ENCODE measurements at places on chromosomes 2 and 18. TPM values are rescaled to one million over a fixed set of nuclear protein-coding genes. Genes with fewer than 3 reads are reported as not detected.

LINC00305 gene
- total RNA-seq, result not detected

FRZB gene
- not detected for total RNA-seq

APCDD1 gene
- total RNA-seq, result not detected

CHPF gene
- total RNA-seq, result 137 TPM

IL1A gene
- not detected for total RNA-seq

ALPI gene
- not detected for total RNA-seq

DSEL gene
- 85.6 TPM for total RNA-seq

DCC gene
- total RNA-seq, result not detected

CPO gene
- not detected for total RNA-seq

TRIM43 gene
- total RNA-seq, result not detected

NT5C1B gene
- not detected for total RNA-seq

DNA sequence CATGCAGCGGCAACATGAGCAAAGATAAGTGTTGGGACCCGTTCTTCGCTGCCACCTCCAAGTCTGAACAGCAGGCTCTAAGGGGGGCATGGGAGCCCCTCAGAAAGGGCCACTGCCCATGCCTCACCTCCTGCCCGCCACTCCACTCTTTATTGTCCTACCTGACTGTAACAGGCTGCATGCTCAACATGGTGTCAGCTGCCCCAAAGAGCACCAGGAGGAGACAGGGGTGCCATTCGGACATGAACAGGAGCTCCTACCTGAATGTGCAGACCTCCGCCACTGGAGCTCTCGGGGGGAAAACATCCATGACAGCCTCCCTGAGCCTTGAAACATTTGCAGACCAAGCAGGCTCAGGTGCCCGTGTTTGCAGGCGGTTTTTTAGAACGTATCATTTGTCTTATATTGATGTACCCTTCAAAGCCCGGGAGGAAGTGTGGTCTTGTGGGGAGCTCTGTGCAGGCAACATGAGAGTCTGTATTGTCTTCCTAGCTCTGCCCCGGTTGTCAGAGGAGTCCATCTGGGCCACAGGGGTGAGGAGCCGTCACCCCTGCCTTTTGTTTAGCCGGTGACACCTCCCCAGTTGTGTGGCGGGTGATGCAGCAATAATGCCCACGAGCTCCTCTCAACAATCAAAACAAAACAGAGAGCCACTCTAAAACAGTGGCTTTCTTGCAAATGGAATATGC is 35.1 kb upstream of the CD8A start:
- no peaks in the 10 kb centered on the region for H3K4me1 ChIP-seq
- H3K27ac ChIP-seq, result no peak overlapping the region
- DNase-seq, result no peak

GRCh38 chr2:210606001-210606400 is 49.6 kb downstream of the CPS1 start:
- no peaks in the 10 kb centered on the region for H3K36me3 ChIP-seq
- no peak for DNase-seq
- no peaks in the 10 kb centered on the region for H3K4me1 ChIP-seq

DNA sequence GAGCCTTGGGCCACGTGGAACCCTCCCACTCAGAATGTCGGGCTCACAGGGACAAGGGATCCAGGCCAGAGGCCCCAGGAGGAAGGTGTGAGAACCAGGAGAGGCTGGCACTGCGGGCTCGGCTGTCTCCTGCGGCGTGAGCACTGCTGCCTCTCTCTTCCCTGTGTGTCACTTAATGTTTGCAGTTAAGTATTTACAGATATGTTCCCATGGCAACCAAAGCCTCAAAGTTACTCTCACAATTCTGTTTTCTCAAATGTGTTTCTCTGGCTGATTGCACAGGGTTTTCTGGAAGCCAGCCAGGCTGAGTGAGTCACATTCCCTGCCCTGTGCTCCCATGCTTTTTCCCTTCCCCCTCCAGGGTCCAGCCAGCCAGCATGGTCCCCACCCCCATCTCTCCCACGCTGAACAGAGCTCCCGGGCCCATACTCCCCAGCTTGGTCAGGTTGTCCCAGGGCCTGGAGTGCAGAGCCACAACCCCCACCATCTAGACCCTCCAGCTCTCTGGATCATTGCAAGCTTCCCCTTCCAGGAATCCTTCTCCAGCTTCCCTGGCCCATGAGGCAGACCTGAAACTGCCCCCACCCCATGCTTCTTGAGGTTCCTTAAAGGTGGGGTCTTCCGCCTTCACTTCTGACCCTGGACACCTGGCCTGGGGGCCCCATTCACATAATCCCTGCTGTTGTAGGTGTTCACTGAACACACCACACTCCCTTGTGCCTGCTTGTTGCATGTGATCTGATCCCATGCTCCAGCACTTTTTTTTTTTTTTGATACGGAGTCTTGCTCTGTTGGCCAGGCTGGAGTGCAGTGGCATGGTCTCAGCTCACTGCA is 265.9 kb downstream of the CELF4 start:
- DNase-seq, result peak; percentile 96
- peak overlapping the region; percentile 88 for H3K27ac ChIP-seq
- peak overlapping the region; percentile 20 for H3K4me3 ChIP-seq
- H3K27me3 ChIP-seq, result peaks cover 43% of the 10 kb centered on the region
- peaks cover 10% of the 10 kb centered on the region for H3K4me1 ChIP-seq
- H3K36me3 ChIP-seq, result no peaks in the 10 kb centered on the region

DNA sequence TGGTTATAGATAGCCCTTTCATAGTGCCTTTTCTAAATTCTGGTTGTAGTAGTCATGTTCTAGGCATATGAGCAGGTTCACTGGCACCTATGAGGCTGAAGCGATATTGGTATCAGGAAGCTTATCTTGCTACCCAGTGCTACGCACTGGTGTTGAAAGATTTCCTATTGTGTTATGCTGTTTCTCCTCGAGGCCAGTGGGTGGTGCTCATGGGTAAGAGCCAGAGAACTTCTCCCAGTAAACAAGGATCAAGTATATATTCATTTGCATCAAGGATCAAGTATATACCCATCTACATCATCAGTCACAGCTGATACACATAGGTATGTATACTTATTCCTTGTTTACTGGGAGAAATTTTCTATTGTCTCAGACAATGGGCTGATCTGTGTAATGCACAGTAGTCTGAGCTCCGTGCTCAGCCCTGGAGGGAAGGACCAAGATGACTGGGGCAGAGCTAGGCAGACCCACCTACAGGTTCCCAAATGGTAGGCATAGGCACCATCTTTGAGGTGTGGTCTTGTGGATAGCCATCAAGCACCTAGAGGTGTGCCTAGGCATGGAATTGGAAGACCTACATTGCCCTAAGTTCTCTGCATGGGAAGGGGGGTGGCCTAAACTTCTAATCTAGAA is 101.2 kb upstream of the GALNT13 start:
- no peak for DNase-seq
- no peak overlapping the region for H3K27ac ChIP-seq
- no peaks in the 10 kb centered on the region for H3K27me3 ChIP-seq
- H3K4me3 ChIP-seq, result no peak overlapping the region
- no peaks in the 10 kb centered on the region for H3K4me1 ChIP-seq
- no peaks in the 10 kb centered on the region for H3K36me3 ChIP-seq

- H3K4me1 ChIP-seq, result peaks cover 52% of the 10 kb centered on the region
- H3K27ac ChIP-seq, result peak overlapping the region; percentile 55
- no peaks in the 10 kb centered on the region for H3K27me3 ChIP-seq
These were observed 479 bp downstream of the SCN9A start for GRCh38 chr2:166375195-166375735.

- no peaks in the 10 kb centered on the region for H3K36me3 ChIP-seq
- peak overlapping the region; percentile 24 for H3K27ac ChIP-seq
- peak; percentile 19 for DNase-seq
- no peaks in the 10 kb centered on the region for H3K27me3 ChIP-seq
These were observed 71.2 kb upstream of the COL3A1 start for GRCh38 chr2:188902901-188903491.

DNA sequence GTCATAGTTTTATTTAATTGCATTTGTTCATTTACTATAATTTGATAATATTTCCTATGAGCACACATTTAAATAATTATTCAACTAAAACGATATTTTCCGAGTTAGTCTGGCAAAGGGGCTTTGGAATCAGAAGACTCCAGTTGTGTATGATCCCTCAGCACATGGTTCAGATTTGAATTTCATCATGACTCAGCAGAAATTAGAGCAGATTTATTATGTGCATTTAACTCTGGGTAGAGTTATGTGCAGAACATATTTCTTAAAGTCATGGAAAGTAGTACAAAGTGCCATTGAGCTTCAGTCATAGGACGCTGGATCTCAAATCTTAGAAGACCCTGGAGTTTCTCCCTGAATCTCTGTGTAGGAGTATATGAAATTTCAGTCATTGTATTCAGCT is 106.7 kb downstream of the ADCYAP1 start:
- H3K36me3 ChIP-seq, result no peaks in the 10 kb centered on the region
- H3K4me3 ChIP-seq, result no peak overlapping the region
- DNase-seq, result no peak
- peaks cover 2% of the 10 kb centered on the region for H3K27me3 ChIP-seq
- peaks cover 8% of the 10 kb centered on the region for H3K4me1 ChIP-seq

DNA sequence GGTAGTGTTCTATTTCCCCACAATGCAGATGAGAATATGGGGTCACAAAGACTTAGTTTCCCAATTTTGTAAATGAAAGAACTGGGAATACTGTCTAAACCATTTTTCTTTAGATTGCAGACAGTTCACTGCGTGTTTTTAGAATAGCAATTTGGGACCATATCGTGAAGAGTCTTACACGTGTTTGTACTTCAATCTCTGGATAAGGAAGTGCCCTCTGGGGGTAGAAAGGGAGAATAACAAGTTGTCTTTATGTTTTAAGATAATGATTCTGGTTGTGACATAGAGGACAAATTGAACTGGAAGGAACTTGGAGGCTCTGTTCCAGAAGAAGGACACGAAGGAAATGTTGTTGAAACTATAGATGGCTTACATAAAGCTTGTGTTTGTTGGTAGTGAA is 457.7 kb downstream of the CBLN2 start:
- H3K4me3 ChIP-seq, result no peak overlapping the region
- no peaks in the 10 kb centered on the region for H3K27me3 ChIP-seq
- H3K27ac ChIP-seq, result no peak overlapping the region
- no peak for DNase-seq
- no peaks in the 10 kb centered on the region for H3K36me3 ChIP-seq

DNA sequence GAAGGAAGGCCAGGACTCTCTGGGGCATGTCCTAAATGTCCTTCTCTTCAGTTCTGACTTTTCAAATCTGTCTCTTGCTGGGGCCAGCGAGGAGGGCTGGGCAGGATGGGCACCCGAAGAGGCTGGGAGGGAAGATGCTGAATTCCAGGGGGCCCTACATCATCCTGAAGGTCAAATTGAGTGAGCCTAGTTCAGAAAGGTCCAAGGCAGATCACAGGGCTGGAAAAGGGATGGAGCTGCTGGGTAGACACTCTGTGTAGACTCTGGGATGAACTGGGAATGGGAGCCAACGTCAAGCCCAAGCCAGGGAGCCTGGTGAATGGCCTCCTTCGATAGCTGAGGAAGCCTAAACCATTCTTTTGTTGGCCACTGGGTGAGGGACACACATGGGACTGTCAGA is 133.1 kb downstream of the MYCN start:
- H3K4me3 ChIP-seq, result no peak overlapping the region
- H3K27me3 ChIP-seq, result no peaks in the 10 kb centered on the region
- H3K4me1 ChIP-seq, result no peaks in the 10 kb centered on the region
- no peak for DNase-seq
- no peaks in the 10 kb centered on the region for H3K36me3 ChIP-seq

DNA sequence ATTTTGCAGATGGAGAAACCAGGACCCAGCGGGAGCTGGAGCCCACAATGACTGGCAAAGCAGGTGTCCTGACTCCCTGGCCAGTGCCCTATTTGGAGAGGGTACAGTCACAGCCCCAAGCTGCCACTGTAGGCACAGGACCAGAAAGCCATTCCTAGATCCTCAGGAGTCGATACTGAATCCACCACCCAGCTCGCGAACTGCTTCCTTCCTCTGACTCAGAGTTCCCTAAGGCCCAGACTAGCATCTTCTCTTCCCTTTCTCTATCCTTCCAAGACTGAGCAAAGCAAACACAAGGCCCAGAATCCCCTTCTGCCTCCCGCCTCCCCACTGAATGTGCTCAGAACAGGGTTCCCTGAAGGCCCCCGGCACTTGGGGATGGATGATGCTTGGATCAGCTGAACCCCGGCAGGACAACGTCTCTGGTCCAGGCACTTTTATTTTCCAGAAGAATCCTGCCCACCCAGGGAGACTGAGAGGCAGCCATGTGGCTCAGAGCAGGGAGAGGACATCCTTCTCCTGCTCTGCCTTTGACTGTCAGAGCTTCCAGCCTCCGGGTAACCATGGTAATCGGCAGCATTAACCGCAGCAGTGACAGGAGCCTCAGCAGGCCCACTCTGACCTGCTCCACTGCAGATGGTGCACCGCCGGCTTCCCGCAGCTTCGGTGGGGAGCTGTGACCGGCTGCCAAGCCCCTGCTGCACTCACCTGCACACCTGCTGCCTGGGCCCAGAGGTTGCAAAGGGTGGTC is 34.8 kb upstream of the KLHL29 start:
- no peaks in the 10 kb centered on the region for H3K36me3 ChIP-seq
- DNase-seq, result no peak
- peaks cover 18% of the 10 kb centered on the region for H3K27me3 ChIP-seq
- no peaks in the 10 kb centered on the region for H3K4me1 ChIP-seq

GRCh38 chr2:70255637-70256314 is 2.2 kb upstream of the PCYOX1 start:
- no peak overlapping the region for H3K4me3 ChIP-seq
- no peaks in the 10 kb centered on the region for H3K27me3 ChIP-seq
- DNase-seq, result no peak
- no peak overlapping the region for H3K27ac ChIP-seq
- H3K36me3 ChIP-seq, result no peaks in the 10 kb centered on the region

GRCh38 chr2:110858993-110859701 is 126.8 kb downstream of the ACOXL start:
- DNase-seq, result no peak
- peaks cover 47% of the 10 kb centered on the region for H3K27me3 ChIP-seq
- H3K4me1 ChIP-seq, result no peaks in the 10 kb centered on the region
- H3K4me3 ChIP-seq, result no peak overlapping the region
- H3K27ac ChIP-seq, result no peak overlapping the region

GRCh38 chr2:37555457-37555856 is 116.0 kb downstream of the CDC42EP3 start:
- H3K27ac ChIP-seq, result no peak overlapping the region
- no peak overlapping the region for H3K4me3 ChIP-seq
- no peak for DNase-seq

GRCh38 chr2:176652300-176653182 is 383.3 kb downstream of the MTX2 start:
- H3K27me3 ChIP-seq, result no peaks in the 10 kb centered on the region
- H3K4me3 ChIP-seq, result no peak overlapping the region

GRCh38 chr2:7014174-7014640 is 97.0 kb downstream of the RNF144A start:
- no peaks in the 10 kb centered on the region for H3K27me3 ChIP-seq
- DNase-seq, result no peak
- no peak overlapping the region for H3K4me3 ChIP-seq
- H3K36me3 ChIP-seq, result no peaks in the 10 kb centered on the region
- H3K27ac ChIP-seq, result no peak overlapping the region

DNA sequence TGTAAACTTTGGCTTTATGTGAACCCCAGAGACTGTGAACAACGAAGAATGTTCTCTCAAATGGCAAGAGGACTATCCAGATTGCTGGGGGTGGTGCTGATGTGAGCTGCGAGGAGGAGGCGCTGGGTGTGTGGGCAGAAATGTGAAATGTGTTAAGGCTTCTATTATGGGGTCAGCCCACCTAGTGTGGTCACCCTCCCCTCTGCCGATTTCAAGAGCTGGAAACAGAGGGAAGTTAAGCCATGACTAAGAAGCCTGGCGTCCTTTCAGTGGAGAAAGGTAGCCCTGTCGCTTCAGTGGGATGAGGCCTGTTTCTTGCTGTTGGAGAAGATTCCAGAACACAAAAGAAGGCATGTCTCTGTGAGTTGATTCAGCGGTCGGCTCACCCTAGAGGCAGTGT is 89.0 kb upstream of the KCTD1 start:
- no peak overlapping the region for H3K4me3 ChIP-seq
- no peak for DNase-seq
- no peaks in the 10 kb centered on the region for H3K36me3 ChIP-seq
- no peaks in the 10 kb centered on the region for H3K4me1 ChIP-seq
- peaks cover 4% of the 10 kb centered on the region for H3K27me3 ChIP-seq

Data from HFFc6 (cell line).